CD8-positive, alpha-beta memory T cell (primary cell): ENCODE measurements at places on chromosomes 2 and 18.

- no peak for DNase-seq
These were observed 81.4 kb downstream of the KCNS3 start for GRCh38 chr2:17959833-17960232.

GRCh38 chr2:8956774-8957173, 46.7 kb downstream of the MBOAT2 start:
- DNase-seq, result no peak

DNA sequence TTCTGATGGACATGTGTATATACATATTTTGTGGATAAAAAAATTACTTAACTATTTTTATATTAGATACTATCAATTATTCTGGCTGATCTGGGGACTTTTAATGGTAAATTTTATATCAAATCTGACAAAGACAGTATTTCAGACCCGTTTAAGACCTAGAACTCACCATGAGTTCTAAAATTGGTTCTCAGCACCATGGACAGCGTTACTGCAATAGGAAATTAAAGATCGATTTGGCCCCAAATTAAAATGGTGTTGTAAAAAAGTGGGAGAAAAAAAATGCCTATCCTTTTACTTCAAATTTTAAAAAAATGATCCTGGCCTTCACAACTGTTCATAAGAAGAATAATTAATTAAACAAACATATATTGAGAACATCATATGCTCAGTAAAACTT, 919 bp upstream of the SCN2A start:
- no peak for DNase-seq

DNA sequence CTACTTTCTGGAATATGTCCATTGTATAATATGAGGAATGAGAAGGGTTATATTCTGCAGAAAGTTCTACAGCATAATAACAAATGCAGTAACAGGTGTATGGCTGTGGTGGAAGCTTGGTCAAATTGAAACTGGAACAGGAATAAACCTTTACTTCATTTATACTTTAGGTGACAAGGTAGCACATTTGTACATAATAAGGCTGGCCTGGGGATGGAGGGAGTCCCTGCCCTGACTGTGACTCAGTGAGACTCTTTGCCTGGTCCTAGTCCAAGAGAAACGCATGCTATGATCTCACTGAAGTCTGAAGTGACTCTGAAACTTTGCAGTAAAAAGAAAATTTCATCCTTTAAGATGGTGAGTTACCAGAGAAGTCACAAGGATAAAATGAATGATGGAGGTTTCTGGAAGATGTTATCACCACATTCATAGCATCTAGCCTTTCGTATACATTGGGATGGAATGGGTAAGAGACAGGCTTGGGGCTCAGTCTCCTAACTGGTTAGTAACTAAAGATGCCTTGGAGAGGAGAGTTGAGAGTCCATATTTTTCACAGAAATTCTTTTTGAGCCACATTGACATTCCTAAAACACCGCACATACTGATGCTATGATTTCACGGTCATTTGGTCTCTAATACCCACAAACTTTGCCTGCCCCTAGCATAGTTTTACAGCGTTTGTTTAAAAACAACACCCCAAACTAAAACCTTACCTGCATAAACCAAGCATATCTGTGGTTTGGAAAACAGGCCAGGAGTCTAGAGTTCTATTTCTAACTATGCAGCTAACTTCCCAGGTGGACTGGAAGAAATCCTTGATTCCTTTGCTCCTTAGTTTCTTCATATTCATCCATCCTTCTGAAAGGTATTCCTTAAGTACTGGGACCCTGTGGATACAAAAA, 42.4 kb upstream of the NABP1 start:
- DNase-seq, result no peak

DNA sequence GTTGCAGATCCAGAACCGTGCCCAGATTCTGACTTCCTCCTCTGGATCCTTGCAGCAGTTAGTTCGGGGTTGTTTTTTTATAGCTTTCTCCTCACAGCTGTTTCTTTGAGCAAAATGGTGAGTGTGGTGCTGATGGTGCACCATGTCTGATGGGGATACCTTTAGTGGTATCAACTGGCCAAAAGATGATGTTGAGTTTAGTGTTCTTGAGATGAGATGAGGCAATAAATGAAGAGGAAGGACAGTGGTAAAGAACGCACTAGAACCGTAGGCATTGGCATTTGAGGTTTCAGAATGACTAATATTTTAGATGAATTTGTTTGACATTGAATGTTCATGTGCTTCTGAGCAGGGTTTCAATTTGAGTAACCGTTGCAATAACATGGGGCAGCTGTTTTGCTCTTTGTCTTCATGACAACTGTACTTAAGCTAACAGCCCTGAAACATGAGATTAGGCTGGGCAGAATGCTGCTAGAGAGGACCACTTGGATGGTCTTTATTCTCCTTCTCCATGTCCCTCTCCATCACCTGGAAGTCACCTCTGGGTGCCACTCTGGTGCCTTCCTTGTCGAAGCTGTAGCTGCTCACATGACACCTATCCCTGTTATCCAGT, 3.9 kb downstream of the CTLA4 start:
- no peak for DNase-seq

GRCh38 chr2:143110758-143111428, 18.3 kb upstream of the ARHGAP15 start:
- peak; percentile 52 for DNase-seq

DNA sequence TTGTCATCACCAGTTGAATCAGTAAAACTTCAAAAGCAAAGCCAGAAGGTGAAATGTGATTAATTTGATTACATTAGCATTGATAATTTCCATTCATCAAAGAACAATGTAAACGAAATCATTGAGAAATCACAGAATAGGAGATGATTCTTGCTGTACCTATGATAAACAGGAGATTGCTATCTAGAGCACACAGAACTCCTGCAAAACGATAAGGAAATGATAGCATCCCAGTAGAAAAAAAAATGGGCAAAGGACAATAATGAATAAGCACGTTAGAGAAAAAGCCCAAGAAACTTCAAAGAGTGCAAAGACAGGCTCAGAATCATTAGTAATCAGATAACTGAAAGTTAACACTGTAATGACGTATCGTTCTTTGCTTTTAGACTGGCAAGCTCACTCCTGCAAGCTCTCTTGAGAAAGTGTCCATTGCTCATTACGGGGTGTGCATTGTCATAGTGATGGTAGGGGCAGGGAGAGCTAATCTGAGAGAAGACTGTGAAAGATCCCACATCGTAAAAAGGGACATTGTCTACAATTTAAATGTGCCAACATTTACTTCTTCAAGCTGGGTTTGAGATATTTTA, 143.6 kb downstream of the SPP2 start:
- DNase-seq, result no peak

DNA sequence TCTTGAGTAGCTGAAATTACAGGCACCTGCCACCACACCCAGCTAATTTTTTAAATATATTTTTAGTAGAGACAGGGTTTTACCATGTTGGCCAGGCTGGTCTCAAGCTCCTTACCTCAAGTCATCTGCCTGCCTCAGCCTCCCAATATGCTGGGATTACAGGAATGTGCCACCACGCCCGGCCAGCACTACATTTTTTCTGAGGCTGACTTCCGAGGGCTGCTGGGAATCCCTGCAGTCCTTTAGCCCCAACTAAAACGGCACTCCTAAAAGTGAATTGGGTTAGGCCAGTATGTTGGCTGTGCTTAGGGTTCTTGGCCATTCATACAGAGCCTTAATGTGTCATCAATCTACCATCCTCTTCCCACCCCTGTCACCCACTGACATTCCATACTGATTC, 375.4 kb downstream of the DCC start:
- no peak for DNase-seq
